ENCODE measurements at places on chromosomes 5 and 9. TPM values are rescaled to one million over a fixed set of nuclear protein-coding genes. Genes with fewer than 3 reads are reported as not detected.

NR5A1 gene
- total RNA-seq: 0.08 TPM

PCAT7 gene
- 9.9 TPM for total RNA-seq

MARCOL gene
- total RNA-seq: not detected

ARL14EPL gene
- total RNA-seq: 2.3 TPM

TAF1L gene
- 0.04 TPM for total RNA-seq

GAS1 gene
- 1.4 TPM for total RNA-seq

SIL1 gene
- total RNA-seq: 53.6 TPM

DOK3 gene
- 2.3 TPM for total RNA-seq

PRR7 gene
- 41.0 TPM for total RNA-seq

DRD1 gene
- total RNA-seq: not detected

SYK gene
- 0.72 TPM for total RNA-seq

LCP2 gene
- total RNA-seq: 1.1 TPM

KLHL3 gene
- total RNA-seq: 2.8 TPM

TXNDC8 gene
- not detected for total RNA-seq

ZNF483 gene
- total RNA-seq: 3.3 TPM

COL27A1 gene
- total RNA-seq: 14.6 TPM

FOXD4L5 gene
- not detected for total RNA-seq

OCLN gene
- total RNA-seq: 0.11 TPM

PLAC8L1 gene
- total RNA-seq: 0.34 TPM

NAIP gene
- 3.3 TPM for total RNA-seq

MRPL36 gene
- 80.0 TPM for total RNA-seq

All from A375 (cell line).